ENCODE measurements at places on chromosomes 6 and 20.

- DNase-seq = no peak
Observed at GRCh38 chr6:157314705-157315321, 8.5 kb downstream of the TMEM242 start.

GRCh38 chr20:37579106-37579505, 51.4 kb upstream of the BLCAP start:
- DNase-seq = no peak

DNA sequence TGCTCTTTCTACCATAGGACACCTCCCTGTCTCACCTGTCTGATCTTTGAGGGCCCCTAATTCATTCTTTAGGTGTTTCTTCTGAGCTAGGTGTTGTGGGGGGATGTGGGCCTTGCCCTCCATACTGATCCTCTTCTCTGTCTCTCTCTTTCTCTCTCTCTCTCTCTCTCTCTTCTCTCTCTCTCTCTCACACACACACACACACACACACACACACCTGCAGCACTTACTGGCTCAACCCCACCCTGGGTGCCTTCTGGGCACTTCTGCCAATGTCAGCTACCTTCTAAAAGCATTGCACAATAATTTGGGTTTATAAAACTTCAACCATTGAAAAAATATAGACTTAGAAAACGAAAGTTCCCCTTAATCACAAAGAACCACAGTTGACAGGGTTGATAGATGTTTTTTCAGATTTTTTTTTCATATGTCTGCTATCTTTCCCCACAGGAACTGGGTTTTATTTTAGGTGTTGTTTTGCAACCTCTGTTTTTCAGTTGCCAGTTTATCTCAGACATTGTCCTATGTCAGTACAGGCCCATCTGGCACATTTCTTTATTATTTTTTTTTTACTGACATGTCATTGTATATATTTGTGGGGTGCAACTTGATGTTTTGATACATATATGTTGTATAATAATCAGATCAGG, 28.1 kb downstream of the PKIG start:
- DNase-seq = no peak

GRCh38 chr6:152605941-152606340, 31.2 kb downstream of the SYNE1 start:
- no peak for DNase-seq

GRCh38 chr6:14476793-14477531, 359.4 kb downstream of the CD83 start:
- no peak for DNase-seq

DNA sequence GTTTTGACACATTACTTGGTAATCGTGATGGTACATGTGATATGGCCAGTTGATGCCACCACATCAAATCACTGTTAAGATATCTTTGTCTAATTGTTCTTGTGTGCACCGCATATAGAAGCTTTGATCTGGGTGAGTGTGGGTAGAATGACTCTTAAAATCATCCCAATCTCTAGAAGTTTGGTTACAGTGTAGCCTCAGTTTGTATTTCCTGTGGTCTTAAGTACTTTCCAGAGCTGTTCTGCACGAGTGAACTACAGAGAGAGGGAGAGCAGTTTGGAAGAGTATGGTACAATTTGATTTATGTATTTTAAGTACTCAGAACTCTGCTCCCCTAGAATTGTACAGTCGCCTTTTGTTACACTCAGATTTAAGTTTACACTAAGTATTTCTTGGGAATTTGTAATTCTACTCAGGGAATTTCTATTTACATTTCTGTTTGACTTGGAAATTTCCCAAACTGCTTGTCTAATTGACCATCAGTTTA, 37.5 kb downstream of the SNX9 start:
- DNase-seq = no peak

DNA sequence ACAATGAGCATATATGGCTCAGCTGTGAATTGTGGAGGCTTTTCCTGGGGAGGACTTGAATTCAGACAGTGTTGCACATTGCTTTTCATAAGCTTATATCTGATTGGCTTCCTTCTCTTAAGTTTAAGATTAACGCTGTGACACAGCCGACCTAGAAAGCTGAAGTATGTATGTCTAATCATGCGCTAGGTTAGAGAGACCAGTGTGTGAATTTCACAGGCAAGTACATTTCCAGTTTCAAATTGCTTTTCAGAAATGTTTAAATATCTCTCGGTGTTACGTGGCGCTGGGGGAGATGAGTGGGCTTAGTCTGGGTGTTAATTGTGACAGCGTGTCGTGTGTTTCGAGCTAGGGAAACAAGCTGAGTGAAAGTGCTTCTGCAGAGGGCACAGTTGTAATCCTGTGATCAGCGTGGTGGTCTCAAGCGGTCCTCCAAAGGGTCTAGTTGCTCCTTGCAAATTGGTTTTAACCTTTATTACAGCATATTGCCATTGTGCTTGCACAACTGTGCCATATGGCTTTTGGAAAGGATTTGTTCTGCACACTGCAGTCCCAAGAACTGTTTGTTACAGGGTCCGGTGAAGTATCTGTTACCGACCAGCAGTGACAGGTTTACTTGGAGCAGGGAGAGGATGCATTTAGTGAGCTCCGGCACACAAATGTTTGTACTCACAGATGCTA, 166.6 kb downstream of the SASH1 start:
- no peak for DNase-seq

- no peak for DNase-seq
Observed at GRCh38 chr6:85428486-85428885, 21.4 kb upstream of the NT5E start.

DNA sequence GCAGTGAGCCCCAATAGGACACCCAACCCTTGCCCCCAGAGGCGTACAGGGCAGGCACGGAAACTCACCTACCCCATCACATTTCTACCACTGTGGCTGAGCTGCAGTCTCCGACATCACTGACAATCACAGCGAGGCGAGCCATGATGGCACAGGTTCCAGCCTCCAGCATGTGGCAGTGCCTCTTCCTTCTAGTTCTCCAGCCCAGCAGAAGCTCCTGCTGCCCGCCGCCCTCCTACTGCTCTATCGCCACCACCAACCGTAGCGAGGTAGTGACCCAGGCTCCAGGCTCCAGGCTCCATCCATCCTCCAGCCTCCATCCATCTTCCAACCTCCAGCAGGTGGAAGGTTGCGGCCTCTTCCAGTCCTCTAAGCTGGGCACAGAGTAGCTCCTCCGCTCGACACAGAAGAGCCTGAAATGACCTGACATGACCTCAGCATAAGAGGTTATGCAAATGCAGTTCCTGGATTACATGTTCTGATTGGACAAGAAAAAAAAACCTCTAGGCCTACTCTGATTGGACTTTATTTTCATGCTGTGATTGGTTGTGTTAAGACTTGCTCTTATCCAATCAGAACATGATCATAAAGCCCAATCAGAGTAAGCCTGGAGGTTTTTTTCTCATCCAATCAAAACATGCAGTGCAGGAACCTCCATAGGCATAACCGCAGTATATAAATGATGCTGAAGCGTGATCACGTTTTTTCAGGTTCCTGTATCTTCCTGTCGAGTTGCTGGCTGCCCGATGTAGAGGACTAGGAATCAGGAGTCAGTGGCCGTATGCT, 438.9 kb upstream of the ZNF337 start:
- DNase-seq = no peak

- DNase-seq = no peak
Observed at GRCh38 chr20:33005132-33005566, 916 bp upstream of the SUN5 start.

- no peak for DNase-seq
Observed at GRCh38 chr6:138601128-138601527, 101.8 kb upstream of the NHSL1 start.

GRCh38 chr6:106163966-106164877, 78.1 kb downstream of the PRDM1 start:
- DNase-seq = no peak

DNA sequence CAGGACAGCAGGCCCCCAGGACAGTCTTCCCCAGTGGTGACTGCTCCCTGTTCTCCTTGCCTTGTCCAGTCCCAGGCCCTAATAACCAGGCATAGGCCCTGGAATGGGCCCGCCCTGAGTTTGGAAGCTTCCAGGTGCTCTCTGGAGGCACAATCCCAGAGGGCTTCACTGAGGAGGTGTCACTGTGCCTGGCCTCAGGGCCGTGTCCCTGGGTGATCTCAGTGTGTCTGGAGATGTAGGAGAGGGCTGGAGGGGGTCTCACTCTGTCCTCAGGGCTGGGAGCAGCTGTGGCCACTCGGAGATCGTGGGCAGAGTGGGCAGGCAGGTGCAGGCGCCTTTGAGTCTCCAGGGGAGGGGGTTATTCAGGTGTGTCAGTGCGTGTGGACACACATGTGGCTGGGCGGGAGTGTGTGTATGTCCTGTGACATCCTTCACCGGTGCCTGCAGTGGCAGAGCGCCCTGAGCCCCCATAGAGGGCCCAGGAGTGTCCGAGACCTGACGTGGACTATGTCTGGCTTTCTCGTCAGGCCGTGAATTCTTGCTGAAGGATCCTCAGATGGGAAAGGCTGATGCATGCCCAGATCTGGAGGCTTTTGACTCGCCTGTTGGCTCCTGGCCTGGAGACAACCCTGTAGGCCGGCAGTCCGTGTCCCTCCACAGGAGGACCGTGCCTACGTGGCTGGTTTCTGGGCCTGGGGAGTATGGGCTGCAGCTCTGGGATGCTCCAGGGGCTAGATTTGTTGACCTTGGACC, 5.5 kb upstream of the NPBWR2 start:
- no peak for DNase-seq

DNA sequence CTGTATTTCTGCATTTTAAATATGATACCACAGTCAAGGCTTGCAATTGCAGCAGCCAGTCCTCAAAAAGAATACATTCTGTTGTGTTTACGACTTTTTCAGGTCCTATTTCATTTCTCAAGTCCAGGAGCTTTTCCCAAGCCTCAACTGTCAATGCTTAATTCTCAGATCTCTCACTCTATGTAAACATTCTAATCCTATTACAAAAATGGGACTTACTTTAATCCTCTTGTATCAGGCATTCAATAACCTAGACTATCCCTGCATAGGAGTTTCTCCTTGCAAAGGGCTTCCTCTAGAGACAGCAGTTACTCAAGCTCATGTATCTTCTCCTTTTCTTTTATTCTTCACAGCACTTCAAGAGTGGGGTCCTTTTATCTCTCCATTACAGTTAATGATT, 1293.0 kb downstream of the GRIK2 start:
- no peak for DNase-seq

GRCh38 chr20:31918466-31919105, 33.3 kb downstream of the PDRG1 start:
- DNase-seq = no peak
